ENCODE measurements at places on chromosomes 1 and 21.

GRCh38 chr1:162725301-162725837 lies 65.1 kb upstream of the HSD17B7 start:
- no peak for DNase-seq

GRCh38 chr1:170261669-170262068 lies 115.9 kb downstream of the NTMT2 start:
- no peak for DNase-seq

DNA sequence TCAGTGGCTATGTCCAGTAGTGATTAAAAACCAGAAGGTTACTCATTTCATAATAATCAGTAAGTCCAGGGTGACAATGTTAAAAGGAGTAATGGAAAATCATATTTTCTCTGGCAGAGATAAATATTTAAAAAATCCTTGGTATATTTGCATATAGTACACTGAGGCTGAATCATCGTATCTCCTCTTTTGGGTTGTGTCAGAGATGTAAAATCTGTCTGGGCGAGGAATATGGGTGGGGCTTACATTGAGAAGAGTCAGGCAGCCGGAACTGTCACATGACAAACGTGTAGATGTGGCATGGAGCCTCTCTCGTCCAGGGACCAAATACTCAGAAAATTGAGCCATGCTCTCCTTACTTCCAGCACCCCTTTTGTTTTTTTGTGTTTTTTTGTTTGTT lies 120.9 kb downstream of the FMN2 start:
- DNase-seq = no peak

DNA sequence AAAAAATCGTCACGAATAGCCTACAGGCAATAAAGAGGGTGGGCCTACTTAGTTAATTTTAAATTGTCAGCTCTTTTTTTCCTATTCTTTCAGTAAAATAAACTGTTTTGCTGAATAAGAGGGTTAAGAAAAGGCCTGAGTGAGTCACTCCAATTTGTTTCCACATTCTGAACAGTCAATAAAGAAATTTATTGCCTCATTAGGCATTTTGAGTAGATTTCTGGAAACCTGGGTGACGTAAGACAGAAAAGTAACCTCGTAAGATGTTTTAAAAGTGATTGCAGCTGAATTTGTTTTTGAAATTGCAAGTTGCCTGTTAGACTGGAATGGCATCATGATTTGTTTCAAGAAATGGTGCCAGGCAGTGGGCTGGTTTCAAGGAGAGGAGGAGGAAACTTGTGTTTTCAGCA lies 439.3 kb downstream of the USP25 start:
- DNase-seq = no peak

GRCh38 chr1:197526736-197527371 lies 248.4 kb downstream of the DENND1B start:
- DNase-seq = no peak

GRCh38 chr1:45325851-45326506 lies 716 bp upstream of the HPDL start:
- DNase-seq = no peak

- DNase-seq = no peak
Observed at GRCh38 chr1:12542616-12543592, 75.1 kb downstream of the DHRS3 start.

- no peak for DNase-seq
Observed at GRCh38 chr1:111618961-111619634, 491 bp upstream of the RAP1A start.

GRCh38 chr1:44557778-44558177 lies 116.5 kb downstream of the TMEM53 start:
- no peak for DNase-seq

DNA sequence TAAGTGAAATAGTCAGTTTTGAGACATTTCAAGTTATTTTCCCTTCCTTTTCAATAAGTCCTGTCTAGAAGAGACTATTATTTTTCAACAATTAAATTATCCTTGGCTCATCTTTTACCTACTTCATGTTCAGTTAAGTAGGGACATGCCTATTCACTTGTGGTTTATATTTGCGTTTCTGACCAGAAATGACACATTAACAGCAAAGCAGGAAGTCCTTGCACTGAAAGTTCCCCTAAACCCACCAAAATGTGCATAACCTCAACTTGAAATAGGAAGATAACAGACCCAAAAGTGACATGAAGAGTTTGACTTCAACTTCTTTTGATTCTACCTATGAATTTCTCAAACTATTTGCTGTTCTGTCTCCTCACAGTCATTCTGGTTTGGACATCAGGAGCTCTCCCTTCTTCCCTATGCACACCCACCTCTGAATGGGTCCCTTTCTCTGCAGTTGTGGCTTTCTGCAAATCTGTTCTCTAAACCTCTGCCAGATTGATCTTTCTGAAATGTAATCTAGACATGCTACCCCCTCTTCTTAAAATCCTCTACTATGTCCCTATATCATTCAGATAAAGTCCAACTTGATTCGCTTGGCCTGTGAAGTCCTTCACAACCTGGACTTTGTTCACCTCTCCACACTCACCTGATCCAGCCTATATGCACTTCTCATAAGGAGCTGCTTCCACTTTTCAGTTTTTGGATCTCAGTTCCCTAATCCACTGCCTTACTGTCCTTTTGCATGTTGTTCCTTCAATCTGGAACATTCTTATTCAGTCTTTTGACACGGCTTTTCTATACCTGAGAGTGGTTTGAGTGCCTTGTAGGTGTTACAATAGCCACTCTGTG lies 661.5 kb upstream of the ADGRL4 start:
- no peak for DNase-seq

- no peak for DNase-seq
Observed at GRCh38 chr1:168083456-168084325, 53.0 kb downstream of the GPR161 start.

GRCh38 chr1:227002531-227003049 lies 62.5 kb downstream of the COQ8A start:
- DNase-seq = no peak

DNA sequence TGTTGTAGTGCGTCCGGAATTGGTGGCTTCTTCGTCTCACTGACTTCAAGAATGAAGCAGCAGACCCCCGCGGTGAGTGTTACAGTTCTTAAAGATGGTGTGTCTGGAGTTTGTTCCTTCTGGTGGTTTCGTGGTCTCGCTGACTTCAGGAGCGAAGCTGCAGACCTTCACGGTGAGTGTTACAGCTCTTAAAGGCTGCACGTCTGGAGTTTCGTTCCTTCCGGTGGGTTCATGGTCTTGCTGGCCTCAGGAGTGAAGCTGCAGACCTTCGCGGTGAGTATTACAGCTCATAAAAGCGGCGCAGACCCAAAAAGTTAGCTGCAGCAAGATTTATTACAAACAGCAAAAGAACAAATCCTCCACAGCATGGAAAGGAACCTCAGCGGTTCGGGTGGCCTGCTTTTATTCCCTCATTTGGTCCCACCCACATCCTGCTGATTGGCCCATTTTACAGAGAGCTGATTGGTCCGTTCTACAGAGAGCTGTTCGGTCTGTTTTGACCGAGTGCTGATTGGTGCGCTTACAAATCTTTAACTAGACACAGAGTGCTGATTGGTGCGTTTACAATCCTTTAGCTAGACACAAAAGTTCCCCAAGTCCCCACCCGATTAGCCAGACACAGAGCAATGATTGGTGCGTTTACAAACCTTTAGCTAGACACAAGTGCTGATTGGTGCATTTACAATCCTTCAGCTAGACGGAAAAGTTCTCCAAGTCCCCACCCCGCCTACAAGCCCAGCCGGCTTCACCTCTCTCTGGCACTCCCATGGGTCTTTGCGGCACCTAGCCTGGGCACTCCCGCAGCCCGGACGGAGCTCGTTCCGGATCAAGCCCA lies 49.6 kb upstream of the KRTAP19-8 start:
- DNase-seq = no peak

GRCh38 chr1:165234149-165234548 lies 122.4 kb downstream of the LMX1A start:
- DNase-seq = no peak

DNA sequence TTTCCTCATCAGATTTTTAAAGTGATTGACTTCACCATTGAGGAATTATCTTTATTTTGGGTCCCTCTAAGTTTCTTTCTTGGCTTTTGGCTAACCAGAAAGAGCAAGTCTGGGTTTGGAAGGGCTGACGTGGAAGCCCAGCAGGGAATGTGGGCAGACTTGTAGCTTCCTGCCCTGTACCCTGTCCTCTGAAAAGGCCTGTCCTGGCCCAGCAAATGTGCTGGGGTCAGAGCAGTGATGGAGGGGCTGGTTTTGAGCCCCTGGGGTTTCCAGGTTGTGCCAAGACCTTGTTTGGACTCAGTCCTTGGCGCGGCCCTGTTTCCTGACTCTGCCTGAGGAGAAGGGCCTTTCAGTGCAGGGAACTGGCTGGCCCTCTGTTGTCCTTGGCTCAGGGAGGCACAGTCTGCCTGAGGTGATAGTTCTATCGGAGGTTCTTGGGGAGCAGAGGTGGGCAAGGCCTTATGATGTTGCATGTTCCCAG lies 72.1 kb downstream of the UCK2 start:
- DNase-seq = no peak

DNA sequence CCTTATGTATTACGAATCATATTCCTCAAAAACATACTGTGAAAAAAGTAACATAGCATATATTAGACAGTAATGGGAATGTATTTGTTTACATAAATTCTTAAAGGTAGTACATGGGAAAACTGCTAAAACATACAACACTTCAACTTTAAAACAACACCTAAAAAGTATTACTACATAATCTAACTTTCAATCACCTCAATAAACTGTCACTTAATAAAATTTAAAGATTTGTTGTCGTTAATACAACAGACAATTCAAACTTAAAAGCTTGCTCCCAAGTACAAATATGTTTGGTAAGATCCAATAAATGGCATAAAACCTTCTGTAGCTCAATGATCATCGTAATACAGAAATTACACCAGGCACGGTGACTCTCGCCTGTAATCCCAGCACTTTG lies 3.7 kb downstream of the ARID4B start:
- no peak for DNase-seq

DNA sequence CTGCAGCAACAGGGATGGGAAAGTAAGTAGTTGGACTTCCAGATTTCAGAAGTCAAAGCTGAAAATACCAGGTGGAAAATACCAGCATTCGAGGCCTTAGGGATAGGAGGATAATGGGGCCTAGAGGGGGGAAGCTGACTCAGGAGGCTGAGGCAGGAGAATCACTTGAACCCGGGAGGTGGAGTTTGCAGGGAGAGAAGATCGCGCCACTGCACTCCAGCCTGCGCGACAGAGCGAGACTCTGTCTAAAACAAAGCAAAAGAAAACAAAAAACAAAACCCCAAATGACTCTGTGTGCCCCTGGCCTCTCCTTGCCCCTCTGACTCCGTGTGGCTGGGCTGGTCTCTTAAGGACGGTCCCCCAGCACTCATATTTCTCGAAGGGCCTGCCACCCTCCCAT lies 3.4 kb downstream of the SH2D2A start:
- DNase-seq = no peak

GRCh38 chr1:62424411-62424810 lies 12.4 kb upstream of the USP1 start:
- DNase-seq = no peak

DNA sequence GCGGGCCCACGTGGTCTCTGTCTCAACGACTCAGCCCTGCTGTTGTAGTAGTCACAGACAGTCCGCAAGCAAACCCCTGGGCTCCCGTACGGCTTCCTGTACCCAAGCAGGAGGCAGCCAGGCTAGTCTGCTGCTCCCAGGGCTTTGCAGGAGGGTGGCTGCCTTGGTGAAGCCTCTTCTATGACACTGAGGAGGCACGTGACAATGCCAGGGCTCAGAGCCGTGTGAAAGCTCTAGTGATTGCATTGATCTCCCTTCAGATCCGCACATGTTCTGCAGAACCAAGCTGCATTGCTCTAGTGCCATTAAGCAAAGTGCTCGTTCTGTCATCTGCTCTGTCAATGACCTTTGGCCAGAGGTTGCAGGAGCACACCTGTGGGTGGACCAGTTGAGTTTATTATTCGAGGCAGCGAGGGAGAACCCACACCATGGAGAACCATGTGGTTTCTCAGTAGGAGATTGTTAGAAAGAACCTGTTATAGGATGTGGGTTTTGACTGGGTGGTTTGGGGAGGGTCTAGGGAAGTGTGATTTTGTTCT lies 18.0 kb downstream of the UMODL1 start:
- no peak for DNase-seq

GRCh38 chr1:245772325-245772724 lies 617.5 kb downstream of the KIF26B start:
- no peak for DNase-seq

DNA sequence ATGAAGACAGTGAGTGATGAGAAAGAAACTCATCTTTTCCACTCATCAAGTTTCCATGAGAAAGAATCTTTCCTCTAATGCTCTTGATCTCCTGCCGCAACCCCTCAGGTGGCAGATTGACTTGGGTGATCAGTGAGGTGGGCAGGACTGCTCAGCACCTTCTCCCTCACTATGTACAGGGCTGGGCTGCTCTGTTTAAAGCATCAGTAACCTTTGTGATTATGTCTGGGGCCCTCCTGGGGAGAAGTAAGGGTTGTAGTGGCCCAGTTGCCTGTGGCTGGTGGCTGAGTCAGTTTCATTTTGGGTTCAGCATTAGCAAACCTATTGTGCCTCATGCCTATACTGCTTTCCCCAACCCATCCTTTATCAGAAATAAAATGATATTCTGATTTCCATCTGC lies 366.0 kb downstream of the TTLL7 start:
- no peak for DNase-seq

- no peak for DNase-seq
Observed at GRCh38 chr1:111474521-111474920, 737 bp downstream of the C1orf162 start.

DNA sequence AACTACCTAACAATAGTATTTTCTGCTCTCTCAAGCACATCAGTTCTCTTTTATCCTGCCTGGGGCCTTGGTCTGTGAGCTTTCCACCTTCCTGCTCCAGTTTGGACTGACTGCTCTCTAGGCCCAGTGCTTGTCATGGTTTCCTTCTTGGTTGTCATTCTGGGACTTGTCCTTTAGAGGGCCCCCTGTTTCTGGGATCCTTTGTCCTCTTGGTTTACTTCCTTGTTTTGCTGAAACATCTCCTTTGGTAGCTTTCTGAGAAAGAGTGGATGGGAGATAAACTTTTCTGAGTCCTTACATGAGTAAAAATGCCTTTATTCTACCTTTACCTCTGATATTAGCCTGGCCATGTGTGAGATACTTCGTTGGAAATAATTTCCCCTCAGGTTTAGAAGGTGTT lies 4.7 kb downstream of the SLC1A7 start:
- no peak for DNase-seq

DNA sequence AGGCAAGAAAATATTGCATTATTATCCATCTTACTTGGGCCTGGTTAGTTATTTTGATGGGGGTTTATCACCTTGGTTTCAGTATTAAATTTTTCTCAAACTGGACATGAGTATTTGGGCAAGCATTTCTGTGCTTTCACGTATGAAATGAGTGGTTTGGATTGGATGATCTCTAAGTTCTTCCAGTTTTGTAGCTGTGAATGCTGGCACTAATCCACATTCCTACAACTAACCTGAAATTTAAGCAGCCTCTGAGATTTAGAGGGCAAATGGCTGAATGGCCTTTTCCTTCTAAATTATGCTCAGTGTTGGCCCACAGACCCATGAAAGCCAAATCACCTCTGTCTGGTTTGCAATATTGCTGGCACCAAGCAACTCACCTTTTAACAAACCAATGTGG lies 475.0 kb upstream of the B3GALT2 start:
- DNase-seq = no peak

- no peak for DNase-seq
Observed at GRCh38 chr1:114833421-114833820, 21.2 kb upstream of the SYCP1 start.

GRCh38 chr21:42400525-42400924 lies 3.2 kb upstream of the UBASH3A start:
- no peak for DNase-seq

All from head of caudate nucleus (tissue), 42 donors.